ENCODE measurements at places on chromosomes 11 and 22.

DNA sequence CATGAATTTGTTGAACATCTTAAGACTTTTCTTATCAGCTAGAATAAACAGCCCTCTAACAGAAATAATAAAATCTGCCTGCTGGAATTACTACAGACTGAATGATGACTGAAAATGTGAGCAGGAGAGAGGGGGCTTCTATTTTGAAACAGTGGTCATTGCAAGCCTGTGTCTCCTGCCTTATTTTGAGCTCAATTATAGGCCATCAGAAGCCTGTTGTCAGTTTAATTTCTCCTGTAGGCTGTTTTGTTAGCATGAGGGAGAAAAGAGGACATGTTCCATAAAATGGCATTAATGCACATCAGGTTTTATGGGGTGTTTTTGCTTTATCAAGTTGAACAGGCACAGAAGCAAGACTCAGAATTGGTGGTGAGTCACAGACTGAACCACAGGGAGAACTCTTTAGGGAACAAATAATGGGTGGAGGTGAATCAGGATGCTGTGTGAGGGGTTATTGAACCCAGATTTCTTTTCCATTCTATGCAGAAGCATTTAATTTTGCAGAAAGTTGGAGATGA, 129.1 kb downstream of the PARVA start:
- DNase-seq: no peak

DNA sequence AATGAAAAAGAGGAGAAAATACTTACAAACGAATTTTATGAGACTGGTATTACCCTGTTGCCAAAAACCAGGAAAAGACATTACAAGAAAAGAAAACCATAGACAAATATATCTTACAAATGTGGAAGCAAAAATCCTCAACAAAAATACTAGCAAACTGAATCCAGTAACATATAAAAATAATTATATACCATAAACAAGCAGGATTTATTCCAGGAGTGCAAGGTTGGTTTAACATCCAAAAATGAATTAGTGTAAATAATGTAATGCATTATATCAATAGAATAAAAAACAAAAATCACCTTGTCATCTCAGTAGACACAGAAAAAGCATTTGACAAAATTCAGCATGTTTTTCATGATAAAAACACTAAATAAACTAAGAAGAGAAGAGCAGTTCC, 7.3 kb downstream of the NF2 start:
- DNase-seq: no peak

GRCh38 chr11:68763926-68764657, 12.8 kb upstream of the TESMIN start:
- DNase-seq: no peak

DNA sequence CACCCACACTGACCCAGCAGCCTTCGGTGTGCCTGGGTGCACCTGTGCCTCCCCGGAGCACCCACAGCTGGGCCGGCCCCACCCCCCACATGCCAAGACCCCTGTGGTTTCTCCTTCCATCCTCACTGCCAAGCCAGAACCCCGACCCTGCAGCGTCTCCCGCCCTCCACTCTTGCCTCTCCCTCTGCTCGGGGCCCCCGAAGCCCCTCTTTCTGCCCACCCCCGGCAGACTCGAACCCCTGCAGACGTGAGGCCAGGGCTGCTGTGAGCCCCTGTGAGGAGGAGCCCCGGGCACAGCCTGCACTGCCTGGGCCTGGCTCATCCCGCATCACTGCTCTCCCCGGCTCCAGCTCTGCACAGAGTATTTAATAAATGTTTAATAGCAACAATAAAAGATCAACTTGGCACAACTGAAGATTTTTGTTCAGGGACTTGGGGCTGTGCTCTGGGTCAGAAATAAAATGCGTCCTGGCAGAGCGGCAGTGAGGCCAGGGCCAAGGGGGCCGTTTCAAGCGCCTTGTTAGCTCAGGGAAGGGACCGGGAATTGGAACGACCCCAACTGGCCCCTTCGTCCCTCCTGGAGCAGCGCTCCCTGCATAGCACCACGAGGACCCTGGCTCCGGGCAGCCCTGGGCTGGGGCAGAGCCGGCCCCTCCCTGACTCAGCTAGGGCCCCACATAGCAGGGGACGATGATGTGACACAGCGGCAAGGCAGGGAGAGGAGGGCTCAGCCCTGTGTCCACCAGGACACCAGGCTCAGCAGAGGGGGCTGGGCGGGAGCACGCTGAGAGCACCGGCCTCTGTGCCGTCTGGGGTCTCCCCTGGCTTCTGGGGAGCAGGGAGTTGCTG, 520.8 kb downstream of the BRD1 start:
- no peak for DNase-seq

- DNase-seq: no peak
These were observed 93.8 kb upstream of the FGF3 start for GRCh38 chr11:69912911-69913451.

- DNase-seq: no peak
These were observed 22.3 kb downstream of the KCNQ1 start for GRCh38 chr11:2466869-2467694.

DNA sequence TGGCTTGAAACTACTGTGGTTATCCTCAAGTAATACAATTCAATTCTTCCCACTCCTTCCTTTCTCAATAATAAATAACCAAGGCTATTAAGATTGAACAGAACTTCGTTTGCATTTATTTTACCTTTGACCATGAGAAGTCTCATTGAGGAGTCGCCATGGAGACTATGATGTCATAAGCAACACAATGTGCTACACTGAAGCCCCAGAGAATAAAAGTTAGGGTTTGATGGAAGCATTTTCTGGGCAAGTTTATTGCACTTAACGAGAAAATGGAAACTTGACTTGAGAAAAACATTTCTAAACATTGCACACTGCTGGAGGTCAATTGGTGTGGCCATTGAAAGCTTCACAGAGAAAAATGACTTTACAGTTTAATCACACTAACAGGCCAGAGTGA, 121.5 kb downstream of the FAM76B start:
- no peak for DNase-seq

- DNase-seq: no peak
These were observed 18.5 kb downstream of the GRK3 start for GRCh38 chr22:25582946-25583345.

- no peak for DNase-seq
These were observed 42.0 kb upstream of the CARD18 start for GRCh38 chr11:105181521-105181920.

GRCh38 chr11:48093795-48094642, 113.7 kb downstream of the PTPRJ start:
- no peak for DNase-seq

DNA sequence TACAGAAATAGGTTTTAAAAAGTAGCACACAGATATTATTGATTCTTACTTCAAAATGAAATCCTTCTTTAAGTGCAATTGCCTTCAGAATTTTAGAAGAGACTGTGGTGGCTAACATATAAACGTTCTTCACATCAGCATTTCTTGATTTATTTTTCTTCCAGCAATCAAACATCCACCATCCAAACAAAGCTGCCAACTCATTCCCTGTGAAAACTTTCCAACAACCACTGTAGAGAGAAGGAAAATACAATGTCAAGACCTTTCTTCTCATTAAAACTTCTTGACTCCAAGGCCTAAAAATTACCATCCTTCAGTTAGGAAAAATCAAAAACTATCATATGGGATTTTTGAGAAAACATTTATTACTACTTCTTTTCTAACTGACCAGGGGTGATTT, 34.0 kb upstream of the P4HA3 start:
- DNase-seq: no peak

- no peak for DNase-seq
These were observed 323 bp upstream of the P2RY2 start for GRCh38 chr11:73217810-73218105.

- DNase-seq: no peak
These were observed 66.8 kb downstream of the PRR5L start for GRCh38 chr11:36362902-36363301.

DNA sequence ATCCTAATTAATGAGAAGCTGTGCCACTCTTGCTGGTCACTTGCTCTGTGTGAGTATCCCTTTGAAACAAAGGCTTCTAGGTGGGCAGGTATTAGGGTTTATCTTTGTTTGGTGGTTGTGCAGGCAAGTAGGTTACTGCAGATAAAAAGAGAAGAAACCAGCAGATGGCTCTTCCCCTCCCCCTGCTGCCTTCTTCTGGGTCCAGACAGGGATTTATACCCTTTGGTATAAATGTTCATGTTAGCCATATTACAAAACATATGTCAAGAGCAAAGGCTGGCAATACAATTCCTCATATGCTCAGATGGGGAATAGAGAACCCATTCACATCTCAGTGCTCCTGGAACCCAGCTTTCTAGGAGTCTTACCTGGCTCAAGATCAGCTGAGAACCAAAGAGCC, 109.9 kb downstream of the NAV2 start:
- DNase-seq: peak; percentile 11

- DNase-seq: no peak
These were observed 46.4 kb downstream of the ME3 start for GRCh38 chr11:86625981-86626380.

GRCh38 chr11:32143378-32143777, 52.5 kb downstream of the RCN1 start:
- DNase-seq: no peak

GRCh38 chr22:36744413-36744765, 31.5 kb downstream of the IFT27 start:
- DNase-seq: no peak

DNA sequence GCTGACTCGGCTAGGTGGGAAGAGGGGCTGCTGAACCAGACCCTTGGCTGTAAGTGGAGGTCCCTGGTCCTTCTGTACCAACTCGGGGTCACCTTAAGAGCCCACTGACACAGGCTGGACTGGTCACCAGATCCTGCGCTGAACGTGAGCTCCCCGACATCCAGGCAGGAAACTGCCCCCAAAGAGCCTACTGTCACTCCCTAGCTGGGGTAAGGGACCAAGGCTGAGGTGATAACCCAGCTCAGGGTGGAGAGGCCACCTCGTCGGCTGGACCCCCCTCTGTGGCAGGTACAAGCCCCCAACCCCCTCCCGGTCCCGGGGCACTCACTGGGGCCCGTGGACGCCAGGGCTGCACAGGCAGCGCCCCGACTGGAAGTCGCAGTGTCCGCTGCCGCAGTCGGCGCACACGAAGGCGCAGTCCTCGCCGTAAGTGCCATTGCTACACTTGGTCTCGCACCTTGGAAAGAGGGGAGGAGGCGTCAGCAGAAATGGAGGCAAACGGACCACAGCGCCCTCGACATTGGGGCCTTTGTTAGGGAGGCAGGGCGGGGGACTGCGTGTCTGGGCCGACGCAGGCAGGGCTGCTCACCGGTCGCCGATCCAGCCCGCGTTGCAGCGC, 7.4 kb downstream of the SCARF2 start:
- no peak for DNase-seq

DNA sequence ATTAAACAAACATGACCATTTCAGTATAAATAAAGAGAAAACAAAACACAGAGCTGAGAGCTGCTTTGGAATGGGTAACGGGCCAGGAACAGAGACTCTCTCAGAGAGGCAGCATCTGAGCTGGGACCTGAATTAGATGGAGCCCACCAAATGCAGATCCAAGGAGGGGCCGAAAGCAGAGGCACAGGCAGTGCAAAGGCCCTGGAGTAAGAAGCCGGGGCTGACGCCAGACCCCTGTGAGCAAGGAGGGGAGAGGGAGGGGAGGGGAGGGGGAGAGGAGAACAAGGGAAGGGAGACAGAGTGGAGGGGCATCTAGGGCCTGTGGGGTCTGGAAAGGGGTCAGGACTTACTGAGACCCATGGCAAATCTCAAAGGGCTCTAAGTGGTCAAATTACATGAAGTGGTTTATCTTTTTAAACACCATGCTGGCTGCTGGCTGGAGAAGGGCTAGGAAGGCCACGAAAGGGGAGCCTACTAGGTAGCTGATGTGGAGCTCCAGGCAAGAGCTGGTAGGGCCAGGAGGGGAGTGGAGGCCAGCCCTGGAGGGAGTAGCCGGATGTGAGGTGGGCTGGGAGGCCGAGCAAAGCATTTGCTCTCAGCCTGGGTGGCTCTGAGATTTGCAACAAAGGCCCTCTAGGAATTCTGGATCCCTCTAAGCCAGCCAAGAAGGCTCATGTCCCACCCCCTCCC, 3.2 kb downstream of the OSBPL5 start:
- DNase-seq: no peak

DNA sequence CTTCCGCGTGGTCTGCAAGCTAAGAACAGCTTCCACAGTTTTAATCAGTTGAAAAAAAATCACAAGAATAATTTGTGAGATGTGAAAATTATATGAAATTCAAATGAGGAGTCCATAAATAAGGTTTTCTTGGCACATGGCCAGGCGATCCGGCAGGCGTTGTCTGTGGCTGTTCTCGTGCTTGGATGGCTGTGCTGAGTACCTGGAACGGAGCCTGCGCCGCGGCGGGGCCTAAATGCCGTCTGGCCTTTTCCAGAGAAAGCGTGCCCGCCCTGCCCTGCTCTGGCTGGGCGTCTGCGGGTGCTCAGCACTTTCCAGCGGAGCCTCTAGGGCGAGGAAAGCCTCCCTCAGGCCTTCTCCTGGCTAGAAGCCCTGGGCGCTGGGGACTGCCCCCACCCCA, 41.8 kb downstream of the OSBPL5 start:
- DNase-seq: peak; percentile 76

DNA sequence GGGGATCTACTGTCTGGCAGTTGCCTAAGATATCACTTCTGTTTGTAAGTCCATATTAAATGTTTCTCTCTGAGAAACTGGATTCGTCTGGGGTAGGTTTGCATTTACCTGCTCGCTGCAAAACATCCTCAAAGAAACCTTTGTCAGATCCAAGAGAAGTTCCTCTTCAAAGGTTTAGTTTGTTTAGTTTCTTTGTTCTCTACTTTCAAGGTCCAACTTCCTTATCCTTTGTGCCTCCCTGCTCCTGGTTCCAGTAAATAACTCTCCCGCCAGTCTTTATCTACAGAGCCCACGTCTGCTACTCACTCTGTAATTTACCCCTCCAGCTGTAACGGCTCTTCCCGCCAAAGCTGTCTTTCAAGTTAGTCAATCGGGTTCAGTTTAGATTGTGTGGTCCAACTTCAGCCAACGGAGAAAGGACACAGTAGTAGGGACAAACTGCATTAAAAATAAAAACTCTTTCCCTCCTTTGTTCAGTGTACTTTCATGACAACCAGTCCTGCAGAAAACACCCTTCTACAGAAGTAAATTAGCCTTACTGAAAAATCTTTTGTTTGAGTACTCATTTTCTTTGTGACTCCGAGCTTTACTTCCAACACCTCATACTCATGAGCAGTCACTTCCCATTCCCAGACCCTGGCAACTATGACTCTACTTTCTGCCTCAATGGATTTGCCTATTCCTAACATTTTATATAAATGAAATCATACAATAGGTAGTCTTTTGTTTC, 41.0 kb downstream of the TMPRSS5 start:
- no peak for DNase-seq

- no peak for DNase-seq
These were observed 1.5 kb upstream of the CHST1 start for GRCh38 chr11:45666648-45667642.

GRCh38 chr11:2248762-2249161, 21.6 kb downstream of the ASCL2 start:
- no peak for DNase-seq

Measured in NCI-H1694 (cell line).